ENCODE measurements at places on chromosomes 4 and X.

DNA sequence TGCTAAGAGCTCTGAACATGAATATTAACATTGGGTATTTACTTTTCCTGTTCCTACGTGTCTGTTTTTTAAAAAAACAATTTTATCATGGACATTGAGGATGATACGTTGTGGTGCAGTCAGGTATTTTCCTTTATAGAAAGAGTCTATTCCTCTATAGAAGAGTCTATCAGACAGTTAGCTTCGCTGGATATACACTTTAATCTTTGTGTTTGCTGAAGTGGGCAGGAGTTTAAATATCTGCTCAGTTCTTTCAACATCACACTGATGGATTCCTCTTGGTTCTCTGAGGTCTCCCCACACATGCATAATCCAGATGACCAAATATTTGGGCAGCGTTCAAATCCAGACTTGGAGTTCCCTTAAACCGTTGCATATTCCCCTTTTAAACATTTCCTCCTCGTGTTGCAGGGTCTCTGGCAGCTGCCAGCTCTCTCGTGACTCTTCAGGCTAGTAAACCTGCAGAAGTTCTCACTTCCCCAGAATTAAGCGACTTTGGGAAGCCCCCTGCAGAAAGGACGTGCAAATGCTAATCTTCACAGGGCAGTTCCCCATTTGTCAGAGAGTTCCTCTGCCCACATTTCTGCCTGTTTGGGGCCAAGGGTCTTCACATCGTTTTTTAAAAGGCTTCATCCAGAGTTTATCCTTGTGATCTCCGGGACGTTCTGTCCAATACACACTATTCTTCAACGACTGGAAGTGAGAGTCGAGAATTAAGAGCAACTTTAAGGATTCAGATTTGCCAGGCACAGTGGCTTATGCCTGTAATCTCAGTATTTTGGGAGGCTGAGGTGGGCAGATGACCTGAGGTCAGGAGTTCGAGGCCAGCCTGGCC lies 20.5 kb upstream of the DHRSX start:
- no peak for DNase-seq

DNA sequence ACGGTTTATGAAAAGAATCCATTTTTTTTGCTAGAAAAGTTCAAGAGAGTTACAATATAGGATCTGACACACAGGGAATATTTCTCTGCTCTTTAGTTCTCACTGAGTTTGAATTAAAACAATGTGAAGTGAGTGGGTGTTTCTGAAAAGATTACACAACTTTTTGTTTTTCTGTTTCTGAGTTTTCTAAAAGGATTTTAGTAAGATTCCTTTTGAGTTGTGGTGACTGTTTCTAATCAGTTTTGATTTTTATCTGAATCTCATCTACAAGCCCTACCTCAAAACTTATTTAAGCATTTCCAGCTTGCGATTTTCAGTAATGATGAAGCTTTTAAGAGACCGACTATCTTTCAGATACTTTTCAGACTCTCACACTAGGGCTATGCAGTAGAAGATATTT lies 141.7 kb downstream of the GPAT3 start:
- DNase-seq: no peak

DNA sequence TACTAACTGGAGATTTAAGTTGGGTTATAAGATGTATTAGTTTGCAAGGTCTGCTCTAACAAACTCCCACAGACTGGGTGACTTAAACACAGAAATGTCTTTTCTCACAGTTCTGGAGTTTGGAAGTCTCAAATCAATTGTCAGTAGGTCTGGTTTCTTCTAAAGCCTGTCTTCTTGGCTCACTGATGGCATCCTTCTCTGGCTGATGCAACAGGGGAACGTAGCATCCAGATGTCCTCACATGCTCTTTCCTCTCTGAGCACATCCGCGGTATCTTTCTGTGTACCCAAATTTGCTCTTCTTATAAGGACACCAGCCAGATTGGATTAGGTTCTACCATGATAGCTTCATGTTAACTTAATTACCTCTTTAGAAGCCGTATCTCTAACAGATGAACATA lies 63.2 kb upstream of the BMP3 start:
- no peak for DNase-seq

DNA sequence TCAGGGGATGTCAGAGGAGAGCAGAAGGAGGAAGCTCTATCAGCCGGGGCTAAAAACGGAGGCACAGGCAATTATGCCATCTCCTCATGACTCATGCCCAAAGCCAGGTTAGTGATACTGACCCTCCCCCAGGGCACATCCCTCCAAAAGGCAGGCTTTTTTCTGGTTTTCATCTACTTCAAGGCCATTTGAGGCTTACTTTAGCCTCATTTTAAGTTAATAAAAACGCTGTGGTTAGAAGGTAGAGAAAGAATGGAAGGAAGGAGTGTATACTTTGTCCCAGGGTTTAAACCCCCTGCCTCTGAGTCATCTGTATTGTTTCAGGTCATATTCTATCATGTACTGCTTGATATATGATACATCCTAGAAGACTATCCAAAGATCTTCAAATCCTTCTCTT lies 89.7 kb upstream of the NDP start:
- no peak for DNase-seq

- DNase-seq: no peak
Observed at GRCh38 chrX:70132224-70132623, 1.0 kb upstream of the IGBP1 start.

Measured in left kidney (tissue), 8 donors.